Epithelial cell of proximal tubule (primary cell): ENCODE measurements at places on chromosomes 7 and 10.

DNA sequence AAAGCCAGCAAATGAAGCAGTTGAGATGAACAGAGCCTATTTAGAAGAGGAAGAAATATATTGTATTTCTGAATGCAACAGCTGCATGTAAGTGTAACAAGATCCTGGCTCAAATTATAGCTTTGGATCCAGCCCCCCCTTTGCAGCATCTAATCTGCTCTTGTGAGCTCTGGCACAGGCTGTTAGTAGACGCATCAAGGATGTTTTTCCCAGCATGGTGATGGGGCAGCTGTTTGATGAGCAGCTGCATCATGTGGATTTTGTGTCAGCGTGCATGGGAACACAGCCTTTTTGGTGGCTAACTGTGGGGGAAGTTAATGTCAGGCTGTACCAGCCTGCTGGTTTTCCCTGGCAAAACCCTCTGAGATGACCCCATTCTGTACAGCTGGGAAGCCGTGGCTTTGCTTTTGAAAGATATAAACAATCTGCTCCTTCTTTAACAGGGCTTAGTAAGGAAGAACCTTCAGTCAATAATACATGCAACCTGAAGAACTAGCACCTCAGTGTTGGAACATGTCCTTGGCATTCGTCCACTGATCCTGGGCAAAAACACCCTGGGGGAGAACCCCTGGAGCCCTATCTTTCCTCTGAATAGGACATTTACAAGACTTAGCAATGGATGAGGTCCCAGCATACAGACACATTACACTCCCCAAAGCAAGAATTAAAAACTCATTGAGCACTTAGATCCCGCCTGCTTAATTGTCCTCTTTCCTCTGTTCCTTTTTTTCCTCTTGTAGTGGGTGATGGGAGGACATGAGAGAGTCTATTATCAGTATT is 70.6 kb downstream of the NPS start:
- DNase-seq, result no peak

GRCh38 chr7:8211725-8212096 is 50.3 kb downstream of the ICA1 start:
- no peak for DNase-seq

DNA sequence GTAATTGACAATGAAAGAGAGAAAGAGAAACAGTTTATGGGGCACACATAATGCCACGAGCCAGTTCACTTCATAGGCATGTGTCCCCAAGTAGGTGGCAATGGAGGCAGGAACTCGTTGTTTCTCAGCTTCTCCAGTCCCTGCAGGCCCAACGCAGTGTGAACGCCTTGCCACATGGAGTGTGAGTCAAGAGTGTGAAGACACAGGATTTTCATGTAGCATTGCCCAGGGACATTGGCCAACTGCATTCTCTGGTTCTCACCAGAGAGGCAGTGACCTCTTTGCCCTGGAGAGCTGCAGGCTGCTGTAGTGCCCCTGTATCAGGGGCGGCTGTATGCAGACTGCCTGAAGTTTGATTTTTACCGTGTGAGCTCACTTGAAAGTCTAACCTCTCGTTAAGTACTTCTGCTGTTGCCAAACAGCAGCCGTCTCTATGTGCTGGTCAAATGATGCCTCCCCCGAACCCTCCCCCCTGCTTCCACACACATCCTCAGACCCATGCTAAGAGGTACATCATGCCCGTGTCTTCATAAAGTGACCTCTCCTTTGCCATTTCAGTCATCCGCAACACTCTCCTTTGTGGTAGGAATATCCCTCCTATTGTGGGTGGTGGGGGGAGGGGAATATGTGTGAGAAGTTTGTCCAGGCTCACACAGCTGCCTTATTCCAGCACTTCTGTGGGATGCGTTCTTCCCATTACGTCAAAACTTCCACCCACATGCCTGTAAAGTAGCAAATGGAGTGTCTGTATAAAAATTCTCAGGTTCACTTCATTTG is 12.7 kb downstream of the LRRC18 start:
- DNase-seq, result no peak

DNA sequence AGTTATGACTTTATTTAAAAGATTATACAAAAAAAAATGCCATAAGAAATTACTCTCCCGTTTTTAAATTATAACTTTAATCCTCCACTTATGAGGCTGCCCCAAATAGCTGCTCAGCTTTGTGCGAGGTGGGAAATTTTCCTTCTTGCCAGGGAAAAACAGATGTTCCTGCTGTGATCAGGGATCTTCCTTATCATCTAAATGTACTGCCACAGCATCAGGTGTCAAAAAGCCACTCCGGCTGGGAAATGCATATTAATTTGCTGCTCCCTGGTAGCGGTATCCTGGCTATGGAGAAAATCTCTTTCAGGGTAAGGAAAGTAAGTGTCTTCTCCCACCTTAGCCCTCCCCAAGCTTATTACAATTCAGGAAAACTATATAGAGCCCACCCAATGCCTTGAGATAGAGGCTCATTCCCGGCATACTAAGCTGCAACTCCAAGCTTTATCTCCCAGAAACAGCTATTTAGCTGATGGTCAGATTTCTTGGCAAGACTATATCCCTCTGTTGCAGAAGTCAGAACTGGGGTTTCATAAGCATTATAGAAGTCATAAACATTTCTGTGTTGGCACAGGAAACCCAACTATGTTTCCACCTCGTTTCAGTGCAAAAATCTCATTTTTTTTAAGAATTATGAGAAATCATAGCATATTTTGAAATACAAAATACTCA is 360.4 kb downstream of the PARD3 start:
- no peak for DNase-seq

DNA sequence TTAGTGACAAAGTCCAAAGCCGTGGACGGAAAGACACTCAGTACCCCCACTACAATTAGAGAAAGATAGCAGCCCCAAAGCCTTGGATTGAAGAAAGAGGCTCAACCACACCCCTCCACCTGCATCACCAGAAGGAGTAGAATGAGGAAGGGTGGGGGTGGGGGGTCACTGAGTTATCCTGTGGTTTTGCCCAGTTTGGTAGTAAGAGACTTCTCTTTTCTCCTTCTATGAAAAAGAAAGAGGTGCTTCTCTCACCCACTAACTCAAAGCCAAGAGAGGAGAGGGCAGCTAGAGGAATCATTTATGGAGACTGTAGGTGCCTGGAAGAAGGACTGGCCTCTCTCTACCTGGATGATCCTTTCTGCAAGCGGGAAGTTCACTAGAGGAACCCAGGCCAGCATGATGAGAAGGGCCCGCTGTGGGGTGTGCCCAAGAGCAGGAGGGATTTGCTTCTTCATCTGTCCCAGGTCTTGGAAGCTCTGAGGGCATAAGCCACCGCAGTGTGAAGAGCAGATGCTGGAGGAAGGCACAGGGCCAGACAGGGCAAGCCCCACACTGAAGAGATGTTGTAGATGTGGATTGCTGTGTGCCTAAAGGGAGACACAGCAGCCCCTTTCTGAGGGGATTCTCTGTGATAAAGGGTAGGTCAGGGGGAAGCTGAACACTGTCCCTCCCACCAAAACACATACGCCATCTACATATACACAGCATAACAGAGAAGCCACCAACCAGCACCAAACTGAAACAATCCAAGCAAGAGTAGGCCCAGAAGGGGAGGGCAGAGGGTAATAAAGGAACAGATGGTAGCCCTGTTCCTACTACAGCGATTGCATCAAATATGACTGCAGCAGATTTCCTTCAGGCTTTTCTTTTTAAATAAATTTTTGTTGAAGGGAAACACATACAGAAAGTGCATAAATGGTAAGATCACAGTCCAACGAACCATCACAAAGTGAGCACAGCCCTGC is 25.8 kb upstream of the LANCL2 start:
- no peak for DNase-seq

- peak; percentile 6 for DNase-seq
These were observed 316.5 kb downstream of the ADARB2 start for GRCh38 chr10:1420661-1421362.

GRCh38 chr10:23829556-23829955 is 379.4 kb upstream of the KIAA1217 start:
- no peak for DNase-seq

DNA sequence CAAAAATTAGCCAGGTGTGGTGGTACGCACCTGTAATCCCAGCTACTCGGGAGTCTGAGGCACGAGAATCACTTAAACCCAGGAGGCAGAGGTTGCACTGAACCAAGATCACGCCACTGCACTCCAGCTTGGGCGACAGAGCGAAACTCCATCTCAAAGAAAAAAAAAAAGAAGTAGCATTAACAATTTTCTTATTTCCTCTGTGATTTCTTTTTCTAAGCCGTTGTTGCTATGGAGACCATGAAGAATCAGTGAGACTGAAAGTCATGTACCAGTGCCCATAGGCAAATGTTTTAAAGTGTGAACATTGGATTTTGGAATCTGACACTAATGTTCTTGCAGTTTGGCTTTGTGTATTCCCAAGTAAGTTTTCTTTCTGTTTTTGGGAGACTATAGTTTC is 18.4 kb upstream of the MAP3K8 start:
- no peak for DNase-seq

DNA sequence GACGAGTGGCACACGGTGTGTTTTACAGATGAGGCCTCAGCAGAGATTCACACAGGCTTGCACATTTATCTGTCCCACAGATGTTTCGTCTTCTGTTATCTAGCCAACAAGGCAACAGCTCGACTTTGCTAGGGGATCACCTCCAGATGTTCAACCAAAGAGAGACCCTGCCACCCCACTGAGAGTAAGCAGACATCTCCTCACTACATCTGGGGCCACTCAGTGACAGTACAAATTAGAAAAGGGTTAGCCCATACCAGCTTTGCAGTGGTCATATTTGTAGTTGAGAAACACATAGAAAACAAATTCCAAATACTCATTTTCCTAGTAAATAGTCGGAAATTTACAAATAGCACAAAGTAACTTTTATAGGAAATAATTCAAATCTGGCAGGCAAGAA is 164.2 kb downstream of the HDAC9 start:
- no peak for DNase-seq

GRCh38 chr10:57692255-57692980 is 575.3 kb downstream of the IPMK start:
- peak; percentile 92 for DNase-seq

DNA sequence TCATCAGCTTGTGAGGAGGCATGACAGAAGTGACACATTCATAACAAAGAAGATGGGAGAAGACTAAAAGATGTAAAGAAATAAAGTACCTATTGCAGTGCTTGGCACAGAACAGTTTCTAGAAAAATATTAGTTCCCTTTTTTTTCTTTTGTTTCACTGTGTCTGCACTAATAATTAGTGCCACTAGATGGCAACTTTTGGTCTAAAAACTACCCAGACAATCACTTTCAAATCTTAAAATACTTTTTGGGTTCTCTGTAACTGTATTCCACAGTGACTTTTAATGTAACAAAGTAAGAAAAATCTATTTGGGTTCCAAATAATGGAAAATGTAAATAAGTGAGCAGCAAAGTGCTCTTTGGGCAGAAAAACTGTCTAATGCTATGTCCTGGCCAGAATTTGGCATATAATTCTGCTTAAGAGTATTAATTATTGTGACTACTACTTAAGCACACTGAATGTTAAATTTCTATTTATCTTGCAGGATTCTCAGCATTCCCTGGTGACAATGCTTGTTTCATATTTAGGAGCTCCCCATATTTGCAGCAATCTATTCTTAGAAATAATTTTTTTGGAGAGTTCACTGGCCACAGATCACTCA is 134.8 kb upstream of the KIF5B start:
- no peak for DNase-seq

DNA sequence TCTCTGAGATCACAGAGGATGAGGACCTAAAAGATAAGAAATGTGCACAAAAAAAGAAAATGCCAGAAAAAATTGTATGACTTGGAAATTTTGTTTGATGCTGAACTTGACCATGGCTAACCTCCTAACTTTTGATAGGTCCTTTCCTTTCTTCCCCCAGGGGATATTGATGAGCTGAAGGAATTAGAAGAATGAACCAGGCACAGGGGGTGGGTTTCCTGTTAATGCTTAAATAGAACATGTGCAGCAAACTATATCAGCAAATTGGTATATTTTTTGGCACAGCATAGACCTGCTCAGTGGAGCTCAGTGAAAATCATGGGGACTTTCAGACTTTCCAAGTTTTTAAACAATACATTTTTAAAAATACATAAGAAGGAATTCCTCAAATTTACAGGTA is 300.7 kb downstream of the HDAC9 start:
- no peak for DNase-seq

DNA sequence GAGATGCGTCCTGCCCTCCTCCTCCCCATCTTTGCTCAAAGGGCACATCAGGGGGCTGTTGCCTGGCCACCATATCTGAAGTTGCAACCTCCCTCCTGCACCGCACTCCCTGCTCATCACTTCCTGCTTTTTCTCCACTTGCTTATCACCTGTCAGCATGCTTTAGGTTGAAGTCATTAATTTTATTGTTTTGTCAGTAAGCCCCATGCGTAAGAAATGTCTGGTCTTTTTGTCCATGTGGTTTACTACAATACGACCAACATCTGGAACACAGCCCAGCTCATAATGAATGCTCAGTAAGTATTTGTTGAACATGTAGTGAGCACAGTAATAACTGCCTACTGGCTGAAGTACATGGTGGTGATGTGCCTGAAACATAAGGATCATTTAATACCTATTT is 71.6 kb upstream of the GJD4 start:
- no peak for DNase-seq

DNA sequence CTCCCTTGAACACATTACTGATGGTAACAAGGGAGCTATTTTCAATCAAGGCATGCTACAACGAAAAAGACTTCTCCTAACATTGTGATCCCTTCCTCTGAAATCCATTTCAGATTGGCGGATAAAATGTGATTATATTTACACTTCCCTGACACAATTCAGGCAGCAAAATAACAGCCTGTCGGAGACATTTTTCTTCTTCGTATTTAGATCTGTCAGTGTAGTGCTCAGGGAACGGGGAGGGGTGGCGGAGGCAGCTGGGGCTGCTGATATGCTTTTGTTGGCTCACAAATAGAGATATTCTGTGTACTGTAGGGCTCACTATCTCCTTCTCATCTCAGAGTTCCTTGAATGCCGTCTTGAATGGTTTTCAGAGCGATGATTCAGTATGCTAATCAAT is 1261.7 kb upstream of the AUTS2 start:
- DNase-seq, result no peak

- no peak for DNase-seq
These were observed 165.3 kb upstream of the ZMIZ1 start for GRCh38 chr10:78903341-78903940.

DNA sequence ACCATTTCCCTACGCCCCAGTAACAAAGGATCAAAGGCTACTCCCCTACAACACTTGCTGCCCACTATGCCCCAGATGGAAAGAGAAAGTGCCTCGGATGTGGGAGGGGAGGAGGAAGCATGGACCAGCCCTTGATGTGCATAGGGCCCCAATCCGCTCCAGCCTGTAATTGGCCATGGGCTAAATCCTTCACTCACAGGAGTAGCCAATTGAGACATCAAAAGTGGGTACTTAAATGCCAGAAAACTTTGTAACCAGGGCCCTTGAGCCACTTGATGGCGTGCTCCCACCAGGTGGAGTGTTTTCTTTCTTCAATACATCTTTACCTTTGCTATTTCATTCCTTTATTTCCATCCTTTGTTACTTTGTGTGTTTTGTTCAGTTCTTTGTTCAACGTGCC is 500.5 kb upstream of the LRRN3 start:
- DNase-seq, result no peak

- DNase-seq, result no peak
These were observed 43.0 kb upstream of the CDK1 start for GRCh38 chr10:60735244-60735643.

- DNase-seq, result no peak
These were observed 12.3 kb upstream of the IKZF1 start for GRCh38 chr7:50292165-50292757.
